ENCODE measurements at places on chromosomes 7 and 10.

- no peak for DNase-seq
These were observed 203.5 kb downstream of the USP6NL start for GRCh38 chr10:11407939-11408338.

- no peak for DNase-seq
These were observed 215.5 kb upstream of the KLF14 start for GRCh38 chr7:130949550-130949949.

GRCh38 chr10:17415046-17415658 lies 39.2 kb downstream of the ST8SIA6 start:
- DNase-seq: no peak

DNA sequence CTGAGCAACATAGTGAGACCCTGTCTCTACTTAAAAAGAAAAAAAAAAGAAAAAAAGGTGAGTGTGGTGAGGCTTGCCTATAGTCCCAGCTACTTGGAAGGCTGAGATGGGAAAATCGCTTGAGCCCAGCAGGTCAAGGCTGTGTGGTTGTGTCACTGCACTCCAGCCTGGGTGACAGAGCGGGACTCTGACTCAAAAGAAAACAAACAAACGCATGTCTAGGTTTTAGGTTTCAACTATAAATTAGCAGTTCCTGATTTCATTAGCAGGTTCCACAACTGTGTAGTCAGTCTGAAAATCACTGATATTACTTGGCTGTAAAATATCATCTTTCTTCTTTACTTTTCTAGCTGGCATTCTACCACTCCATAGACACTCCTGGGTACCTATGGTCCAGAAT lies 155.7 kb upstream of the HGF start:
- no peak for DNase-seq

- DNase-seq: no peak
These were observed 1133.4 kb downstream of the XPNPEP1 start for GRCh38 chr10:108789919-108790318.

DNA sequence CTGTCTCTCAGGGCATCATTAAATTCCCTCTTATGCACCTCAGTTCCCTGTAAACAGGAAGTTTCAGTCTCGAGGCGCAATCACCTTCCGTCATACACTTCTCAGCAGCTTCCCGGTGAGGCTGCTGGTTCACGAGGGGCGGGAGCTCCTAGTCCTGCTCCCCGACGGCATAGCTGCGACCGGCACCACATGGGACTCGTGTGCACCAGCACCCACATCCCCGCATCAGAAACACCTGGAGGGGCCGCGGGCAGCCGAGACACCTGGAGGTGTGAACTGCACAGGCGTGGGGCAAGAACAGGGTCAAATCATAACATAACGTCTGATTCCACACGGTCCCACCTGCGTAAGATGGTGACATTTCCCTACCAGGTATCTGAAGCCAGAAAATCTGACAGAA lies 52.7 kb downstream of the DIP2C start:
- DNase-seq: no peak

DNA sequence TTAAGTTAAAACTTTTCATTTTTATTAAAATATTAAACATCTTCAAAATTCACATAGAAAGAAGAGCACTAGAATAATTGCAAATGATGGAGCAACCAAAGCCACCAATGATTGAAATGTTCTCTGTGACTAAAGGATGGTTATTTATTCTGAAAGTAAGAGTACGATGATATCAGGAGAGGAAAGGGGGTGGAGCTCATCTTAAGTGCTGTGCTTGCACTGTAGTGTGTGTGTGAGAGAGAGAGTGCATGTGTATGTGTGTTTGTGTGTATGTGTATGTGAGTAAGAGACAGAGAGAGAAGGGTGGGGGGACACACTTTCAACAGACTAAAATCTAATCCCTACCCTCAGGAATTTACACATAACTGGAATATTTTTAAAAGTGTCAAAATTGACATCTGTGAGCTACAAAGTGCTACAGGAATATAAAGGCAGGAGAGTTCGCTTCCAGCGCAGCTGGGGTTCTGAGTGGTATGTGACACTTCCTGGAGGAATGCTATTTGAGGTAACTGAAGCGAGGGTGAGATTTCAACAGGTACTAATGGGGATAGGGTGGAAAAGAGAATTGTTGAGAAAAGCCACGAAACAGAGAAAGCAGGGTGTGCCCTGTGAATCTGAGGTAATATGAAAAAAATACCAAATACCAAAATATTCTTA lies 57.2 kb upstream of the SMNDC1 start:
- no peak for DNase-seq

- no peak for DNase-seq
These were observed 63.3 kb downstream of the CALML3 start for GRCh38 chr10:5588080-5588453.
